Breast epithelium (tissue), 4 donors: ENCODE measurements at places on chromosomes 5 and 9. TPM values are rescaled to one million over a fixed set of nuclear protein-coding genes. Genes with fewer than 3 reads are reported as not detected.

GRCh38 chr5:127299678-127300077 is 9.1 kb downstream of the MEGF10 start:
- no peak for DNase-seq

- no peak for DNase-seq
These were observed at the start of gene PTGS1 for GRCh38 chr9:122370869-122371755. TSS of gene PTGS1 (plus strand) at chr9:122371024. CDS start at chr9:122371085, 61 bp downstream.

CCNG1 gene
- 178 TPM for total RNA-seq

GRCh38 chr9:78697618-78698017 is 400.7 kb downstream of the PSAT1 start:
- DNase-seq, result no peak

AKNA gene
- 35.7 TPM for total RNA-seq

CCDC69 gene
- total RNA-seq, result 47.4 TPM

GRCh38 chr5:39400713-39401578 is 23.8 kb downstream of the DAB2 start:
- DNase-seq, result no peak

DNA sequence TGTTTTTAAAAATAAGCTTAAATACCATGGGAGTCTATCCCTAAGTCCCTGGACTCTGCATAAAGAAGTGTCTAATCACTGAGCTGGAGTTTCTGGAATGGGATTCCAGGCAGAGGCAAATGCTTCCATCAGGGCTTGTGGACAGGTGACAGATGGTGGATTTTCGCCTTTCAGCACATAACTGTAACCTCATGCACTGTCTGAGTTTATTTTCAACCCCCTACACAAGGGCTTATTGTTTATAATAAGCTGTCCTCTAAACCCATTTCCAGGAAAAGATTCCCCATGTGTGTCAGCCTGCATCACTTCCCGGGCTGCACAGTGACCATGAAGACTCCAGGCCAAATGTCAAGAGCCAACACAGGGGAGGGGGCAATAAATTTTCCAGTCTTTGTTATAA is 264.0 kb downstream of the PIK3R1 start:
- no peak for DNase-seq

- no peak for DNase-seq
These were observed 203.0 kb downstream of the KDM4C start for GRCh38 chr9:6960777-6961176.

DNA sequence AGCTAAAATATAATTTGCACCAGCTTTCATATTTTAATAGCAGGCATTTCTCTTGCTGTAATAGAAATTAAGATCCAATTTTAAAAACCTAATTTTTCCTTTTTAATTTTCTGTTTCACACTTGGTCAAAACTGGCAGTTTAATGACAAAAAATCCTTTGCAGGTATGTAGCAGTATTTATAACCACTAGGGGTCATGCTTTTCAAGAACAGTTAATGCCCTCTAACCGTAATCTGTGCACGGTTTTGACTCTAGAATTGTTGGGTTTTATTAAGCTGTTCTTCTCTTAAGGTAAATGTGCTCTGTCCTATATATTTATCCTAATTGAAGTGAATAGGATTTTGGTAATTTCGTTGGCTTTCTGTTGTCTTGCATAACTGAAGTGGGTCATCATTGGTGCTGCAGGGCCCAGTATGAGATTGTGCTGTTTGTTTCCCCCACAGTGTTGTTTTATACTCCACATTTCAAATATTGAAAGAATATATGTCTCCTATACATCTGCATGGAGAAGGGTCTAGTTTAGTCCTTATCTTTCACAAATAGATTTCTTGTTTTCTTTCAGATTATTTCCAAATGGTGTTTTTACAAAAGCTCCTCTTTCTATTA is 107.4 kb downstream of the SCAMP1 start:
- DNase-seq, result no peak

DNA sequence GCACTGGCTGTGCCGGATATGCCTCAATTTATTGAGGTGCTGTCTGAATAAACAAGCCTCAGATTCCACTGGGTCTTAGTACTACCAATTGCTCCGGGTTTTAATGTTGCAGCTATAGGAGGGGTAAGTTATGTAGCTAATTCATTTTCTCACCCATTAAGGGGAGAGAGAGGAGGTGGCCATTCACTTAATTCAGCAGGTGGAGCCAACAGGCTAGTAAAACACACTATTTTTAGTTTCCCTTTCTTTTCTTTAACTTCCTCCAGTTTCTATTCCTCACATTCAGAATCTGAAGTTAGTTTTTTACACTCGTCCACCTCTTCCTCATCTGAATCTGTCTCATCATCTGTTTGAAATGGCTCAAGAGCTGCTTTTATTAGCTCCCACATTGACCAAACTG is 105.6 kb upstream of the CDH10 start:
- DNase-seq, result no peak

SEC16A gene
- total RNA-seq, result 55.1 TPM

GRCh38 chr5:151863566-151863965 is 61.1 kb downstream of the GLRA1 start:
- DNase-seq, result no peak

C1QTNF2 gene
- total RNA-seq, result under 0.01 TPM

TTC23L gene
- not detected for total RNA-seq

MAMDC2 gene
- 17.0 TPM for total RNA-seq

- DNase-seq, result no peak
These were observed 86.0 kb downstream of the ANKRD33B start for GRCh38 chr5:10649666-10650380.

GRCh38 chr9:87644659-87645058 is 81.3 kb upstream of the CTSL start:
- DNase-seq, result no peak

GRCh38 chr5:74028406-74028805 is 402.4 kb downstream of the ARHGEF28 start:
- DNase-seq, result no peak

DNA sequence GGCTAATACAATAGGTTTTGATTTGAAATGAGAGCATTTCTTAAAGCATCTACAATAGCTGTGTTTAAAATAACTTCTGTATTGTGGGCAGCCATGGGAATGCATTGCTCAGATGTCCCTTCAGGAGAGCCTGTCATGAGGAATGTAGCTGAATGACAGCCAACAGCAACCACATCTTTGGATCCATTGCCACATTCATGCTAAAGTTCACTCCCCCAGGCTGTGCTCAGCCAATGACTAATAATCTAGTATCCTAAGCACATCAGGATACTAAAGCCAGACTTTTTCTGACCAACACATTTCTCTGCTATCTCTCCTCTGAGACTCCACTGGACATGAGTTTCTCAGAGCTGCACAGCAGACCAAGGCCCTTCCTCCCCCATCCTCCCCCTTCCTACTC is 45.5 kb downstream of the HTR1A start:
- no peak for DNase-seq

DNA sequence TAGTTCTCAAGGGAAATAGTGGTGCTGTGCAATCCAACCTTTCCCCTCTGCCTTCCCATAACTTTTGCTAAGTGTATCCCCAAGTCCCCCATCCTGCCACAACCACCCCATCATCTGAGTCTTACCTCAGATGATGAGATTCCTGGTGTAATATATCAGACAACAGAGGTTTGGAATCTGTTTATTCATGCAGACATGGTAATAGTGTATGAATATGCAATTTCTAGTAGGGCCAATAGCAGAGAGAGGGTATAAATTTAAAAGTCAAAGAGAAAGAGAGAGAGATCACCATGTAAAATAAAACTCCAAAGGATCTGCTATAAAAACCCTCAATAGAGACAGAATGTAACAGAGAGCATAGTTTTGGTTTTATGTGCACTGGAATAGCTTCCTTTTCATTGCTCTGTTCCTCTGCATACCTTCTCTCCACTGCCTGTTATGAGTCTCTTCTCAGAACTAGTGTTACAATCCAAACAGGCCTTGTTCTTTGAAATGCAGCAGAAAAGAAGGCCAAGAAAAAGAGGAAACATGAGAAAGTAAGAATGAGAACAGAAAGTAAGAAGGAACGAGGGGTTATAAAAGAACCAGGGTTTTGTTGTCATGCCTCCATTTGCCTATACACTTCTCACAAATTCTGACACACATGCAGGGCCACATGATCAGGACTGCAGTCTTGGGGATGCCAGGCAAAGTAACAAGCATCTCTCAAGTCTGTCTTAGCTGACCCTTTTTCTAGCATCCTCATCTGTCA is 278.0 kb downstream of the CETN3 start:
- DNase-seq, result no peak
